ENCODE measurements at places on chromosomes 12 and 14.

DNA sequence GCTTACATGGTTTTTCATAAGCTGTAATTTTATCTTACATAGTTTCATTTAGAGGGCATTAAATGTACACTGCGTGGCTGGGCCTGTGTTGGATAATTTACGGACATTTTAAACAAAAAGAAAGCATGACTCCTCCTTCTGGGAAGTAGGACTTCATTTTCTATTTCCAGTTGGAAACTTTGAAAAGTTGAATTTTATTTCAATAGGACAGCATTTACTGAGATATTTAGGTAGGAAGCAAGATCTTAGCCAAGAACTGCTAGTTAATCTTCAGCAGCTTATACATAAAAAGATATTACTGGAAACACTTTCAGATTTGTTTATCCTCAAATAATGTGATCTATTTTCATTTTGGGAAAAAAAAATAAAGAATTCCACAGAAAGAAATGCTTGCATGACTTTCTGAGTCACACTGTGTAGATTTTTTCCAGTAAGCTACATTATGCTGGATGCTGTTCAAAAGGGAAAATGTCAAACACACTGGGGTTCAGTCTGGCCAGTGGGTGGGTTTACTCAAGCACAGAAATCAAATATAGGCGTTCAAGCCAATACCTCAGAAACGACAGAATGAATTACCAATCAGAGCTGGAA is 239.4 kb upstream of the KRR1 start:
- DNase-seq, result no peak

DNA sequence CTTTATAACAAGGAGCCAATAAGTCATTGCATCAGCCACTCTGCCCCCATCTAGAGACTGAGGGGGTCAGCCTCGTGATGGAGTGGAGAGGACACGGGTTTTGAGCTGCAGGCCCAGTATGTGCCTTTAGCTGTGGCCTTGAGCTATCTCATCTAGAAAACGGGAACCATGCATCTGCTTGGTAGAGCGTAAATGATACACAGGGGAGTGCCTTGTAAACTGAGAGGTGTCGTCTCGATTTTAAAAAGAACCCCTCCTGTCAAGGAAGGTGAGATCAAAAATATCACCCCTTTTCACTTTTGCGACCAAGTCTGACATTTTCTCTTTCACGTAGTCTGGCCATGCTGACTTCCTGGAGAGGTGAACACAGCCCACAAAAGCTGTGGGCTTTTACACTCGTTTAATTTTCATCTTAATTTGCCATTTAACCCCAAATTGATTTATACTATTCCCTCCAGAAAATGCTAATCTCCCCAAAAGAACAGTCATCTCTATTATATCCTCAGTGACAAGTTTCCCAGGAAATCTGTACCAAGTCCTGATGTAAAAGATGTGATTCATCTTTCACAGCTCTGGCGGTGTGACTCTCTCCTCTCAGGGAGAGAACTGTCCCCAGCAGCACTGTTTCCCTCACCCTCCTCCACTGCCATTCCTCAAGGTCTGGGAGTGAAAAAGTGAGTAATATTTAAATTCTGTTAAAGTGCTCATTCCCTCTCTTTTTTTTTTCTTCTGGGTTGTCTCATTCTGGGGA is 30.6 kb downstream of the VCPKMT start:
- DNase-seq, result no peak

DNA sequence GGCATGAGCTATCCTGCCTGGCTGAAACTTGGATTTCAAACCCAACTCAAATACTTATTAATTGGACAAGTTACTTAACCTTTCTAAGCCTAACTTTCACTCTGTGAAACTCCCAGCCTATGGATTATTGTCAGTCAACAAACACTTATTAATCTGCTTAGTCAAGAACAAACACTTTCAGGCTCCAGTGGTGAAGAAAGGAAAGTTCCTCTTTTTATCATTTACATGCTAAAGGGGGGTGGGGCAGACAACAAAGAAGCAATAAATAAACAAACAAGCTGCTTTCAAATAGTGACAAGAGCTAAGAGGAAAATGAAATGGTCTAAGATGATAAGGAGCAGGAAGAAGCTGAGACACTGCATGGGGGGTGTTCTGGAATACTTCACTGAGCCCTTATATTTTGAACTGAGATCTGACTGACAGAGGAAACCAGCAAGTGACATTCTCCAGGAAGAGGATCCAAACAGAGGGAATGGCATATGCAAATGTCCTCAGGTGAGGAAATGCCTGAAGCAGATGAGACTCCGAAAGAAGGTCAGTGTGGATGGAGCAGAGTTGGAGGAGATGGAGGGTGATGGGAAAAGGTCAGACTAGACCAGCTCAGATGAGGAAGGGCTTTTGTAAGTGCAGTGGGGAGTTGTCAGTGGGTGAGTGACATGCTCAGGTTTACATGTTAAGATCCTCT is 259.6 kb downstream of the ITPR2 start:
- no peak for DNase-seq

- DNase-seq, result no peak
Observed at GRCh38 chr12:111129149-111129767, 208.9 kb upstream of the MYL2 start.

DNA sequence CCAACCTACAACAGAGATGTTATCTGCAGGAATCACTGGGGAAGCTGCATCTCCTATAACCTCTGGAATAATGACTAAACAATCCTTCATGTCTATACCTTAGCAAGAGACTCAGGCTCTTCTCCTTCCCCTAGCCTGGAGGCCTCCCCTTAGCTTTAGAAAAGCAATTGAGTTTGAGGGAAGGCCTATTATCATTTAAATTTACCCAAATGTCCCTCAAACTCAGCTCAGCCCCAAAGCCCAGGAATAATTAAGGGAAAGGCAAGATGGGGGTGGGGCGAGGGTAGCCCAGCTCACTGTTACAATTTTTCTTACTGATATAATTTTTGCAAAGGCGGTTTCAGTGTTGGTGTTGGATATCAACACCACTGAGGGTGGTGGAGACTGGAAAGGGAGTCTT is 151.4 kb upstream of the EEA1 start:
- DNase-seq, result no peak

DNA sequence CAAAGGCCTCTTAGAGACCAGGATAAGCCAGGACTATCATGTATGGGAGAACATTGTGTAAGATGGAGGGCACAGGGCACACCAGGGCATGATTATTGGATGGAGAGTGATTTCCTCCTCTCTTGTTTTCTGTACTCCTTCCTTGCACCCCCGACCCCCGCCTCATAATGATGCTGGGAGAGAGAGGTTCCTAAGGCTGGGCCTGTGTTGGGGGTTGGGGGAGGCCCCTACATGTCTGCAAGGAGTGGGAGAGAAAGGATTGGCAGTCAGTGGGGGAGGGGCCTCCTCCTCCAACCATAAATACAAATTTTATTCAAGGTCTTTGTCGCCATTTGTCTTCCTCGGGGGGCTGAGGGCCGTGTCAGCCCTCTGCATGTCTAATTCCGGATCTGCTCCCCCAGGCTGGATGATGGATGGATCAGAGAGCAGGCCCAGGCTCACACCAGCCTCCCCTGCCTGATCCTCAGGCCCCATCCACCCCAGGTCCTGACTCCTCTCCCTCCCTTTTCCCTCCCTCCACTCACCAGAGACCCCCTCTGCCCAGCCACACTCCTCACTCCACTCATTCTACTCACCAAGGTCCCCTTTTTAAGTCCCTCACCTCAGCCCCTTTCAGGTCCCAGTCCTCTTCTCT is 2.0 kb upstream of the C1QL4 start:
- DNase-seq, result no peak

GRCh38 chr12:11801643-11802042 is 152.2 kb downstream of the ETV6 start:
- no peak for DNase-seq

- no peak for DNase-seq
Observed at GRCh38 chr12:22881878-22882385, 257.0 kb downstream of the ETNK1 start.

GRCh38 chr12:98418357-98419075 is 96.9 kb upstream of the TMPO start:
- DNase-seq, result no peak

DNA sequence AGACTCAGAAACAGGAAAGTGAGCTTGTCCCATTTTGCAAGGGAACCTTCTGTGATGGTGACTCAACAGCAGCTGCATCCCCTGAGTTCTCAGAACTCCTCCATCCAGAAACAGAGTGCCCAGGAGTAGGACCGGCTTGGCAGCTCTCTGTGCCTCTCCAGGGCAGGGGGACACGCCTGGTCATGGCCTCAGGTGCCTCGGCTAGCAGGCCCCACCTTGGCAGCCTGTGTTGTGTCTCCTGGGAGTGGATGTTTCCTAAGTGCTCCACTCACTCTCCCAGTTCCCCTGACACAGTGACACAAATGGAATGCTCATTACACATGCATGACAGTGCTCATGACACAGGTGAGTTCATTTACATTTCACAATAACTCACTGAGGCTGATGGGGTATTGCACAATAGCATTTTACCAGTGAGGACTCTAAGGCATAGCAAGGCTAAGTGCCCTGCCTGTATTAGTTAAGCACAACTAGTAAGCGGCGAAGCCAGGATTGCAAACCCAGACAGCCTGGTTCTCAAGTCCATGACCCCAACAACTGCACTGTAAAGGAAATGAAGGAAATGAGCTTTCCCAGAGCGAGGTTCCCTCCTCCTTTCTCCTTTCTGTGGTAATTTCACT is 47.4 kb downstream of the CALM1 start:
- DNase-seq, result no peak

DNA sequence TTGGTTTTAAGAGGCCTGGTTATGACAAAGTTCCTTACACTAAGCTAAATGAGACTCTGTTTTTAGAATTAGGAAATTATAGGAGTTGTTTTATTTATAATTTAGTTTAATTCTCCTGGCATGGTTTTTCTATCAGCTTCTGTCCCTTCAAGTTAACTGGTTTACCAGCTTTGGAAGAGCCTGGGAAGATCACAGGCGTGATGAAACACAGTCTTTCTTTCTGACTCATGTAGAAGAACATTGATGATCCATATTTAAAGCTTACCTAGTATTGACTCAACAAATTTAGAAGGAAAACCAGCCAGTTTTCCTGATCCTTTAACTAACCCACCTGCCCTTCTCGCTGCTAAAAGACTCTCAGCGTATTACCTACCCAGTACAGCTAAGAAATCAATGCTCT is 155.2 kb downstream of the TGFB3 start:
- DNase-seq, result no peak

DNA sequence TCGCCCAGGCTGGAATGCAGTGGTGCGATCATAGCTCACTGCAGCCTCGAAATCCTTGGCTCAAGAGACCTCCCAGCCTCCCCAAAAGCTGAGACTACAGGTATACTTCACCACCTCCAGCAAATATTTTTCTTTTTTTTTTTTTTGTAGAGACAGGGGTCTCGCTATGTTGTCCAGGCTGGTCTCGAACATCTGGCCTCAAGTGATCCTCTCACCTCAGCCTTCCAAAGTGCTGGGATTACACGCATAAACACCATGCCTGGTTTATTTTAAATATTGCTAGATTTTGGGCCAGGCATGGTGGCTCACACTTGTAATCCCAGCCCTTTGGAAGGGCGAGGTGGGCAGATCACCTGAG is 26.7 kb upstream of the UBC start:
- no peak for DNase-seq

- no peak for DNase-seq
Observed at GRCh38 chr14:80212023-80212397, 706 bp upstream of the DIO2 start.

- DNase-seq, result no peak
Observed at GRCh38 chr14:54462048-54462447, 20.9 kb upstream of the CNIH1 start.

- no peak for DNase-seq
Observed at GRCh38 chr12:48164451-48164850, 7.1 kb upstream of the ASB8 start.

DNA sequence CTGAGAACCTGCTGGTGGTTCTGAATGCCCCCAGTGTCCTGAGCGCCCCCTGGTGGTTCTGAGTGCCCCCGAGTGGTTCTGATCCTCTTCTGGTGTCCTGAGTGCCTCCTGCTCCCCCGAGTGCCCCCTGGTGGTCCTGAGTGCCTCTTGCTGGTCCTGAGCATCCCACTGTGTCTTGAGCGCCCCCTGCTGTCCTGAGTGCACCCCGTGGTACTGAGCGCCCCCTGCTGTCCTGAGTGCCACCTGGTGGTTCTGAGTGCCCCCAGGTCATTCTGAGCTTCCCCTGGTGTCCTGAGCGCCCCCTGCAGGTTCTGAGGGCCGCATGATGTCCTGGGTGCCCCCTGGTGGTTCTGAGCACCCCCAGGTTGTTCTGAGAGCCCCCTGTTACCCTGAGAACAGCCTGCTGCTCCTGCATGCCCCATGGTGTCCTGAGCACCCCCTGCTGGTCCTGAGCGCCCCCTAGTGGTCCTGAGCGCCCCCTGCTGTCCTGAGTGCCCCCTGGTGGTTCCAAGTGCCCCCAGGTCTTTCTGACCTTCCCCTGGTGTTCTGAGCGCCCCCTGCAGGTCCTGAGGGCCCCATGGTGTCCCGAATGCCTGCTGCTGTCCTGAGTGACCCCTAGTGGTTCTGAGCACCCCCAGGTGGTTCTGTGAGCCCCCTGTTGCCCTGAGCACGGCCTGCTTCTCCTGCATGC is 1165.4 kb downstream of the TMEM121 start:
- DNase-seq, result no peak

- DNase-seq, result no peak
Observed at GRCh38 chr12:109052097-109052413, 321 bp upstream of the USP30 start.

DNA sequence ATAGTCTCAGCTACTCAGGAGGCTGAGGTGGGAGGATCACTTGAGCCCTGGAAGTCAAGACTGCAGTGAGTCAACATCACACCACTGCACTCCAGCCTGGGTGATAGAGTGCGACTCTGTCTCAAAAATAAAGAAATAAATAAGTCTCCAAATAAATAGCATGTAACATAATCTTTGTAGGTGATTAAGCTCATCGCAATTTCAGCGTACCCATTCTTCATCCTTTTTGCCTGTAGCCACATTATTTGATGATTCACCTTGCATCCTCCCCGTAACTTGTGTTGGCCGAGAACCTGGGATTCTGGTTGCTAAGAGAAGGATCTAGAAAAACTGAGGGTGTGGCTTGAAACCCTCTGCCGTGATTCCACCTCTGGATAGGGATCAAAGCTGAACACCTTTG is 115.1 kb downstream of the GALC start:
- DNase-seq, result no peak

GRCh38 chr14:20327005-20327869 is 5.8 kb downstream of the CCNB1IP1 start:
- peak; percentile 22 for DNase-seq

DNA sequence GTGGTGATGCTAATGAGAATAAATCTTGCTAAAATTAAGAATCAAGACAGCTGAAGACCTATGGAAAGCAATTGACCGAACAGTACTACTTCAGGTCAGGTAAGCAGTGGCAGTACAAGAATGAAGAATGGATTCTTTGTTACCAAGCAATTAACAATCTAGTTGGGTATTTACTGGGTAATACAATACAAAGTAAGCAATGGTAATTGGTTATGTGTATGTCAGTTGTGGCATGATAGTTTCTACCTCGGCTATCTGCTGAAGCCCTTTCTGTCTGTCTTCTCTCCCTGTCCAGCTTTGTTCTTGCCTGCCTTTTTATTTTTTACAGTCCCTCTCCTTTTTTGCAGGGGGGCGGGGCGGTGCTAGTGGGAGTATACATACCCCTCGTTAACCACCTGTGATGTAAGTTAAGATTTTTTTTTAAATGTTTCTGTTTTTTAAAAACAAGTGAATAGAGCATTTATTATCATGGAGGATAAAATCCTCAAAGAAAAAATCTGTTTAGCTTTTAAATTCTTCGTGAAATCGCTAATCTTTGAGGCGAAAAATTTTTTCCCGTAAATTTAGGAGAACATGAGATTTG is 75.9 kb downstream of the RCOR1 start:
- DNase-seq, result no peak

Data from NCI-H1417 treated with DMSO at 0.1 percent for 48 hours (cell line).